GM20000 (cell line): ENCODE measurements at places on chromosomes 3 and 15.

- no peak for DNase-seq
These were observed 46.4 kb upstream of the PHLDB2 start for GRCh38 chr3:111812701-111813100.

- no peak for DNase-seq
These were observed 282.1 kb downstream of the RYR3 start for GRCh38 chr15:33592864-33593263.

- DNase-seq, result no peak
These were observed 52.7 kb downstream of the TRIM71 start for GRCh38 chr3:32870373-32871095.

DNA sequence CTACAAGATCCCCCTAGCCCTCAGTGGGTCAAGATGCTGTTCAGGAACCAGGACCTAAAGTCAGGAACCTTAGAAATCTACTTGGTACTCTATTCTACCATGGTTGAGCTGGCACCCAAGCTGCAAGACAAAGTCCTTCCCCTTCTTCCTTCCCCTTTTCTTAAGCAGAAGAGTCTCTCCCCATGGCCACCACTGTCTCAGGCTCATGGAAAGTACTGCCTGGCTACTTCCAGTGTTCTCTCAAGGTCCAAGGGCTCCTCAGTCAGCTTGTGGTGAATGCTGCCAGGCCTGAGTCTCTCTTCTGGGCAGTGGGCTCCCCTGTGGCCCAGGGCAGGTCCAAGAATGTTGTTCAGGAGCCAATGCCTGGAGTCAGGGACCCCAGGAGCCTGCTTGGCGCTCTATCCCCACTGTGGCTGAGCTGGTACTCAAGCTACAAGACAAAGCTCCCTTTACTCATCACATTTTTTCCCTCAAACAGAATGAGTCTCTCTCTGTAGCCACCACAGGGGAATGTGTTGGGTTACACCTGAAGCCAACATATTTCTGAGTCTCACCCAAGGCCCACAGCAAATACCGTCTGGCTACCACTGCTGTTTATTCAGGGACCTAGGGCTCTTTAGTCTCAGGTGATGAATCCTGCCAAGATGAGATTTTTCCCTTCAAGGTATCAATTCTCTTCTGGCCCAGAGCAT, 18.1 kb upstream of the SLC27A2 start:
- no peak for DNase-seq

- DNase-seq, result no peak
These were observed 663.7 kb downstream of the AGBL1 start for GRCh38 chr15:86743283-86743903.

DNA sequence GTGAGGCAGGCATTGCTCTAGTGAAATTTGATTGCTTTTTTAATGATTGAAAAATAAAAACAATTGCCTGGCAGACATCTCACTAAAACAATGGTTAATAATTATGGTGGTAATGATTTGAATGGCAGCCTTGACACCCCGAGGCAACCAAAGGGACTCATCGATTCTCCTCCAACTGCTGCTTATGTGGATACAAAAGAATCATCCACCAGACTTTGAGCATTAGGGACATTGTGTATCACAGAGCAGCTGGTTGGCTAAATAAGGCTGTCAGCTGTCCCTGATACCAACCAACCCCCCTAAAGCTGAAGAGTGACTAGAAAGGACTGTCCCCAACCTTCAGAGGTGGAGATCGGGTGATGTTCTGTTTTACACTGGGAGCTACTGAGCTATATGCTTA, 1.7 kb upstream of the CD47 start:
- no peak for DNase-seq

GRCh38 chr3:63949005-63949404, 36.8 kb upstream of the SCAANT1 start:
- no peak for DNase-seq

- no peak for DNase-seq
These were observed 570.0 kb upstream of the NR2F2 start for GRCh38 chr15:95760508-95760907.

DNA sequence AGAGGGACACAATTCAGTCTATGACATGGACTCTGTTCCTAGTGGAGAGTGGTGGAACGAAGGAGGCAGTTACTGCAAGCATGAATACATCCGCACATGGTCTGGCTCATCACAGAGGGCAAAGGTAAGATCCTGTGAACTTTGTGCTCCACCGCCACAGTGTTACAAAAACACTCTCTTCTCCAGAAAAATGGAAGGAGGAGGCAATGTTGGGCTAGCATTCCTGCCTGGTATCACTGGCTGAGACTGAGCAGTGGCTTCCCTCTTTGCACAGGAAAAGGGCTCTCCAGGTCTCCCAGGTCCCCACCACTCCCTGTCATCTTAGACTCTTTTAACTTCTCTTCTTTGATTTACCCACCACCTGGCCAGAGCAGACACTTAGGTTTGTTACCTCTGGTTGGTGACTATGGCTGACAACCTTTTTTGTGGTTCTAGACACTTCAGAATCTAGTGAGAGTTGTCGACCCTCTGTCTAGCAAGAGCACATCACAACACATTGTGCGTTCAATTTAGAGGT, 1.5 kb upstream of the EEFSEC start:
- no peak for DNase-seq

- DNase-seq, result no peak
These were observed 53.8 kb upstream of the SEC22A start for GRCh38 chr3:123147754-123148535.

GRCh38 chr3:112167758-112168157, 34.7 kb upstream of the GCSAM start:
- peak; percentile 58 for DNase-seq
